ENCODE measurements at places on chromosomes 16 and 17.

DNA sequence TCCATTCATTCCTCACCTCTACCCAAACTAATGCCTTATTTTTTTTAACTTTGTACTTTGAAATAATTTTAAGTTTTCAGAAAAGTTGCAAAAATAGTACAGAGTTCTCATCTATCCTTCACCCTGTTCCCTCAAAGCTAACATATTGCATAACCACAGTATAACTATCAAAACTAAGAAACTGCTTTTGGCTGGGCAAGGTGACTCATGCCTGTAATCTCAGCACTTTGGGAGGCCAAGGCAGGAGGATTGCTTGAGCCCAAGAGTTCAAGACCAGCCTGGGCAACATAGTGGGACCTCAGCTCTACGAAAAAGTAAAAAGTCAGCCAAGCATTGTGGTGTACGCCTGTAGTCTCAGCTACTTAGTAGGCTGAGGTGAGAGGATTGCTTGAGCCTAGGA lies 147.7 kb downstream of the SKAP1 start:
- no peak for DNase-seq

GRCh38 chr16:57787519-57787905 lies 14.8 kb downstream of the KIFC3 start:
- no peak for DNase-seq

GRCh38 chr17:57259817-57260216 lies 3.5 kb downstream of the MSI2 start:
- DNase-seq: no peak

DNA sequence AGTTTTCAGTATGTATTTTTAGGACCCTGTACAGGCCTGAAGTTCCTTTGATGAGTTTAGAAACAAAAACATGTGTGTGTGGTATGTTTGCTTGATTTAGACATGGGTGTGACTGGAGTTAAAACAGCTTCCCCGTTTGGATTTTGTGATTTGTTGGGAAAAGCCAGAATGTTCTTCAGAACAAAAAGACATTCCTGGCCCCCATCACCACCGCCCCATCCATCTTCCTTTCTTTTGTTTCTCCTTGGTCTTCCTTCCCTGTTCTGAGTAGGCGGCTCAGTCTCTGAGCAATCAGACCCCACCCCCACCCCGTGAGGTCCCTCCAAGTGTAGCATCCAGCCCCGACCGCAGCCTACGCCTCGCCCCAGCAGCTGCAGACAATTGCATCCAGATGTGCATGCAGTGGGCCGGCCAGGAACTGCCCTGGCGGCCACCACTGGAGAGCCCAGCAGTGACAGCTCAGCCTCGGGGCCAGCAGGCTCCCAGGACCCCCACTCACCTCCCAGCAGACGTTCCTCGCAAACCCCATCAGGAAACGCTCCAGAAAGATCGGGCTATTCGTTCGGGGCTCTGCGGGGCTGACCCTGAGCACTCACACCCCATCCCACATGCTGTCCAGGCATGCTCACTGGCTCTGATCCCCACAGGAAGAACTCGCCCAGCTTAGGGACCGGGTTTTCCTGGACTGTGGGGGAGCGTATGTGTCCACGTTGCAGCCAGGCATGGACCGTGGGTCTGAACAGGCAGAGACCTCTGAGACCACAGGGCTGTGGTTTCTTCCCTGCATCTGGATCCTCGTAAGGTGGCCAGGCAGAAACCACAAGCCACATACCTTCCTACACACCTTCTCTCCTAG lies 99.8 kb upstream of the CDH5 start:
- DNase-seq: peak; percentile 91

GRCh38 chr17:75896415-75897159 lies at the start of gene TRIM65:
Gene TRIM65, minus strand, starts transcription at chr17:75896951. Its CDS starts 14 bp downstream, at chr17:75896937.
- DNase-seq: peak; percentile 96

DNA sequence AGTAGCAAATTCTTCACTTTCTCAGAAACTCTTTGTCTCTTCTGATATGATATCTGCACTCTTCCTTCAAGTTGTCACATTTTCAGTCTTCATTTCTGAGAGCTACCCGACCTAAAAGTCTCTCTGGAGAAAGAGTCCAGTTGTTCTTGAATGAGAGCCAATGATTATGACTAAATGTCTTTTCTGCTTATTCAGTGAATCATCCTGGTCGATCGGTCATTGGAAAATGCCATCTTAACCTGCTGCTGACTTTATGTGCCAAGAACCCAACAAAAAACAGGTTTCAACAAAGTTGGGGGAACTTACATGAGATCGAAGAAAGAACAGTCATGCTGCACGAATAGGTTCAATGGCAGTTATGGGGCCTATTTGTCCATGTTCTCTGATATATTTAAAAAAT lies 15.9 kb downstream of the SOX9 start:
- DNase-seq: peak; percentile 92

DNA sequence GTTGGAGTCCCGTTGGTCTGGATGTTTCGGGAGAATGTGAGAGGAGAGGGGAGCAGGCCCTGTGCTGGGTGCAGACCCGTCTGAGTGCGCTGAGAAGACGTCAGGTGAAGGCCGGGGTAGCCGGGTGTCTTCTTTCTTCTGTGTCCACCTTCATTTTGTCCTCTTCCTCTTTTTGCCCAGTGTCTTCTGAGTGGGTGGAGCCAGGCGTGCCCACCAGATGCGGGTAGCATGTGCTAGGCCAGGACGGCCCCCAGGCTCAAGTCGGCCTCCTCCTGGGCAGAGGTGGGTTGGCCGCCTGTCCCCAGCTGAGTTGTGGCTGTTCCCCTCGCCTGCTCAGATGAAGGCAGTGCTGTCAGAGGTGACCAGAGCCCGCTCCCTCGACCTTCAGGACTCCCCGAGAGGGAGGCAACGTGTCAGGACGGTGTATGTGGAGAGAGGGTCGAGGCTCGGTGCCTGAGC lies 3.5 kb downstream of the METRNL start:
- no peak for DNase-seq

DNA sequence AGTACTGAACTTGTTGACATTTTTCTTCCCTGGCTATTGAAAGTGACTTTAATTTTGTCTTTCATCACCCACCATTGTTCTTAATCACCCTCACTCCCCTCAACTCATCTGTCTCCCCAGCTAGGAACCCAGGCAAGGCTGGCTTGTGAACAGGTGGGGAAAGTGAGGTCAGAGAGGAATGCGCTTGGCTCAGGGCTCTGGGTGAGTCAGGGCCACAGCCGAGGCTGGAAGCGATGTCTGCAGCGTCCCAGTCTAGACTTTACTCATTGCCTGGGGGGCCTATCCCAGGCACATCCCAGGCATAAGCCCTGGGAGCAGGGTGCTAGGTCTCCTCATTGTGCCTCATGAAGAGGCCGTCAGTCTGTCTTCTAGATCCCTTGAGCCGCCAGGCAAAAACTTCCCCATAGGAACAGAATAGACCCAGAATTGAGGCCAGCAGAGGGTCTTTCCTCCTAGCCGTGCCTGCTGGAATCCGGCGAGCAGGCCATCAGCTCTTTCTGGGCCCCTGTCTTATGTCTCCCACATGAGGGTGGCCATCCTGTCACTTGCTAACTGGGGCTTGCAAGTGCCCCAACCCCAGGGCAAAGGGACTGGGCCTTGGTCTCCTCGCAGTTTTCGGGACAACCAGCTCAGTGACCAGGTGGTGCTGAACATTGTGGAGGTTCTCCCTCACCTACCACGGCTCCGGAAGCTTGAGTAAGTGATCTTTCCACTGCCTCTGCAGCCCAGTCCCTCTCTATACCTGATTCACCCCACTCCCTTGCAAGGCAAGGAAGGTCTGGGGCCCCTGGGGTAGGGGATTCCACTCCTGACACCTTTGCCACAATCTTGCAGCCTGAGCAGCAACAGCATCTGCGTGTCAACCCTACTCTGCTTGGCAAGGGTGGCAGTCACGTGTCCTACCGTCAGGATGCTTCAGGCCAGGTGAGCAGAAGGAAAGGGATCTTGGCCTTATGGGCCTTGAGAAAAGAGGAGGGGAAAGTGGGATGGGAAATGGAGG lies 40.1 kb downstream of the NLRC5 start:
- no peak for DNase-seq

- DNase-seq: no peak
Observed at GRCh38 chr16:3640207-3640606, 14.3 kb upstream of the DNASE1 start.

DNA sequence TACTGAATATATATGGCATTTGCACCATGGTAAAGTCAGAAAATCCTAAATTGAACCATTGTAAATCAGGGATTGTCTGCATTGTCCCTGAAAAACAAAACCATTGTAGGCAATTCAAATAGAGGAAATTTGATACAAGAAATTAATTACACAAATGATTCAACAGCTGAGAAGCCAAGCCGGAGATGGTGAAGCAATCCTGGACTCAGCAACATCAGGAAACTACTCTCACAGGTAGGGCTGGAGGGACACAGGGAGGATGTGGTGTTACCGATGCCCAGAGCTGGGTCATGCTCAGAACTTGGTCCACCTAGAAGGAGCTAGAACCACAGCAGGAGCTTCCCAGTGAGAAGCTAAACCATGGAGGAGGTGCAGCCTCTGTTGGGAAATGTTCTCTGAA lies 18.5 kb upstream of the SCNN1B start:
- peak; percentile 17 for DNase-seq

DNA sequence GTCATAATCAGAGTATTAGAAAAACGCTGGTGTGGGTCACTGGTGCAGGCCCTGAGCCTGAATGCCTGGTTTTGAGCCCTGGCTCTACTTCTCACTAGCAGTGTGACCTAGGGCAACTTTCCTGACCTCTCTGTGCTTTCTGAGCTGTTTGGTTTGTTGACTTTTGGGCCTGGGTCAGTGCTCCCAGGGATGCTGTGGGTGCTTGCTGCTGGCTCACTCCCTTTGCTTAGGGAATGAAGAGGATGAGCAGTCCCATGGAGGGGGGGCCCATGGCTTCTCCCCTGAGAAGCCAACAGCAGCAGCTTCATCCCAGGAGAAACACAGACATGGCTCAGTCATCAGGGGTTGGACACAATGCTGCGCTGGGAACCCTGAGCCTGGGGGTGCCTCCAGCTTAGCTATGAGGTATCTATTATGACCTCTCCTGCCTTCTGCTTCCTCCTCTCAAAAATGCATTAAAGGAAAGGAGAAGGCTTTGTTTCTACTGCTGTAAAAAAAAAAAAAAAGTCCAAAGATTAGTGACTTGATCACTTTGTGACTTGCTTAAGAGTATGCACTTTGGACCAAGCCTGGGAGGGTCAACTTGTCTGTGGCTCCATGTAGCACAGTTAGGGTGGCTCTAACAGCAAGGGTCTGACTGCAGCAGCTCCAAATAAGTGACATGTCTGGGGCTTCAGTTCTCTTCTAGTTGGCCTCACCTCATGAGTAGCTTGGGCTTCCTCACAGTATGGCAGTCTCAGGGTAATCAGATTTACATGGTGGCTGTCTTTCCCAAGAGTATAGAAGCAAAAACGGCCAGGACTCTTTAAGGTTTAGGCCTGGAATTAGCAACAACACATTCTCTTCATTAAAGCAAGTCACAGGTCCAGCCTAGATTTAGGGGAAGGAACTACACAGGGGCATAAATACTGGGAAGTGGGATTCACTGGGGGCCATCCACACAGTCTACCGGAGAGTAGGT lies 13.0 kb downstream of the NKD1 start:
- DNase-seq: no peak

DNA sequence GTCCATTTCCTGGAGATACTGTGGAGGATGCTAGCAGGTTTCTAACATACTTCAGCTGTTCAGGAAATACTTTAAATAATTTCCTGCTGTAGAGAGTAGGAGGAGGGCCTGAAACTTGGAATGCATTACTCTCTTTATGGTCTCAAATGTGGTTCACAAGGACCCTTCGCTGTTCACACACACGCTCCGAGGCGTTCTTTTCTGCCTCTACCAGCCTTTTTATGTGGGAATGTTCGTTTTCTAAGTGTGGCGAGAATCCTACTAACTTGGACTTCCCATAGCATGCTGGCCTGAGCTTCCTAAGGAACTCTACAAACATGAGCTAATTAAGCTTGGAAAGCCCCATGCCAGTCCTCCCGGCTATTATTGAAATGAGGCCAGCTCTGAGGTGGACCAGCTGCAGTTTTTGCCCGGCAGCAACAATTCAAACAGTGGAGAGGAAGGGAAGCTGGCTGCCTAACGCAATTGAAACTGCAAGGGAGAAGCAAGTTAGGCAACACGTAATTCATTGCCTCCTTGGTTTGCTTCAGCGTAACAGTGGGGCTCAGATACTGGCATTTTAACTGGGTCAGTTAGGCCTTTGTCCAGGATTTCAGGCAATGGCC lies 18.9 kb downstream of the KPNA2 start:
- DNase-seq: peak; percentile 72

- DNase-seq: peak; percentile 93
Observed at GRCh38 chr17:18981642-18982424, 22.7 kb downstream of the FAM83G start.

DNA sequence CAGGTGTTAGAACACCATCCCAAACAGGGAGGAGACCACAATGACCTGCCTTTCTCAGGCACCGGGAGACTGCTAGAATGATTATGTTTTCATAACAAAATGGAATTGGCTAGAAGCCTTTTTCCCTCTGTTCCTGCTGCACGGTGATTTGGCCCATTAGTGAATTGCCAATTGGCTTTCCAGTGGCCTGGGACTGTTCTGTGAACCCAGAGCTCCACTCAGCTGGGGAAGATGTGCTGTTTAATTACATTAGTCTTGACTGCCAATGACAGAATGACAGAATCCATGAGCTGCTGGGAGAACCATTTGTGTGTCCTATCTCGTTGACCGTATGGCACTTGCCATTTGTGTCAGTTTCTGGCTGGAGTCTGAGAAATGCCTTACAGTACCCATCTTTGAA lies 242.9 kb downstream of the CDH11 start:
- DNase-seq: no peak

GRCh38 chr17:66123163-66123562 lies 68.8 kb downstream of the CEP112 start:
- DNase-seq: peak; percentile 3
